Heart left ventricle (tissue), 16 donors: ENCODE measurements at places on chromosomes 4 and X. TPM values are rescaled to one million over a fixed set of nuclear protein-coding genes. Genes with fewer than 3 reads are reported as not detected.

Gene PCSK1N
- not detected for total RNA-seq

Gene NSUN7
- total RNA-seq = 0.07 TPM

Gene CT45A3
- not detected for total RNA-seq

Gene HPSE
- total RNA-seq = 6.2 TPM

Gene FAM133A
- total RNA-seq = 0.89 TPM

Gene PASD1
- not detected for total RNA-seq

Gene VEGFD
- 1.6 TPM for total RNA-seq

Gene HNRNPD
- total RNA-seq = 113 TPM

Gene INTU
- 2.4 TPM for total RNA-seq

DNA sequence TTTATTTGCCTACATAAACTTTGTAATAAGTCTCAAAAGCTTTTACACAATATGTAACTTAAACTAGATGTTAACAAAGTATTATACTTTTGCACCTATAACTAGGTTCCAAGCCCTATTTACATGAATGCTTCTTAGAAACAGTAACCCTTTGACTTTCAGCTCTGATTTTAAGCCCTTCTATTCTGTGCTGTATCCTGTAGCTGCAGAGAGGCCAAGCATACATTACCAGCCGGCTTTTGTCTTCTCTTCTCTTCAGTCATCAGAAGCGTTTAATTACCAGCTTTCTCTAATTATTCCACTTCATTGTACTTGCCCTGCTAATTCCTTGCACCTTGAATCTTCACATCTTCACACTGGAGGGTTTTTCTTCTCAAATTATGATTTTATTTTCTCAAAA is 403.1 kb downstream of the PDGFC start:
- no peaks in the 10 kb centered on the region for H3K4me1 ChIP-seq
- H3K27ac ChIP-seq = no peak overlapping the region
- no peaks in the 10 kb centered on the region for H3K36me3 ChIP-seq
- no peak overlapping the region for H3K4me3 ChIP-seq

- H3K4me3 ChIP-seq = no peak overlapping the region
- H3K27ac ChIP-seq = no peak overlapping the region
- no peaks in the 10 kb centered on the region for H3K36me3 ChIP-seq
- no peaks in the 10 kb centered on the region for H3K27me3 ChIP-seq
- H3K4me1 ChIP-seq = no peaks in the 10 kb centered on the region
These were observed 238.7 kb upstream of the TET2 start for GRCh38 chr4:104907991-104908390.

- no peak overlapping the region for H3K27ac ChIP-seq
- no peak for DNase-seq
- H3K4me1 ChIP-seq = no peaks in the 10 kb centered on the region
- H3K36me3 ChIP-seq = no peaks in the 10 kb centered on the region
- no peak overlapping the region for H3K4me3 ChIP-seq
These were observed 13.2 kb downstream of the HS3ST1 start for GRCh38 chr4:11415409-11416070.

- no peak overlapping the region for H3K27ac ChIP-seq
- H3K27me3 ChIP-seq = no peaks in the 10 kb centered on the region
- no peak overlapping the region for H3K4me3 ChIP-seq
- no peak for DNase-seq
- H3K36me3 ChIP-seq = no peaks in the 10 kb centered on the region
These were observed 49.5 kb downstream of the DCLK2 start for GRCh38 chr4:150127757-150128156.

GRCh38 chr4:21366312-21366711 is 582.3 kb downstream of the KCNIP4 start:
- H3K36me3 ChIP-seq = no peaks in the 10 kb centered on the region
- H3K4me1 ChIP-seq = no peaks in the 10 kb centered on the region
- DNase-seq = no peak
- no peaks in the 10 kb centered on the region for H3K27me3 ChIP-seq
- H3K27ac ChIP-seq = no peak overlapping the region

- no peaks in the 10 kb centered on the region for H3K4me1 ChIP-seq
- no peaks in the 10 kb centered on the region for H3K27me3 ChIP-seq
- H3K27ac ChIP-seq = no peak overlapping the region
- no peaks in the 10 kb centered on the region for H3K36me3 ChIP-seq
- no peak overlapping the region for H3K4me3 ChIP-seq
- DNase-seq = no peak
These were observed 79.2 kb downstream of the GRIA3 start for GRCh38 chrX:123263270-123263669.

- H3K4me1 ChIP-seq = no peaks in the 10 kb centered on the region
- no peak for DNase-seq
- no peaks in the 10 kb centered on the region for H3K27me3 ChIP-seq
- no peak overlapping the region for H3K4me3 ChIP-seq
These were observed 1.0 kb downstream of the GABRA3 start for GRCh38 chrX:152450076-152450475.

DNA sequence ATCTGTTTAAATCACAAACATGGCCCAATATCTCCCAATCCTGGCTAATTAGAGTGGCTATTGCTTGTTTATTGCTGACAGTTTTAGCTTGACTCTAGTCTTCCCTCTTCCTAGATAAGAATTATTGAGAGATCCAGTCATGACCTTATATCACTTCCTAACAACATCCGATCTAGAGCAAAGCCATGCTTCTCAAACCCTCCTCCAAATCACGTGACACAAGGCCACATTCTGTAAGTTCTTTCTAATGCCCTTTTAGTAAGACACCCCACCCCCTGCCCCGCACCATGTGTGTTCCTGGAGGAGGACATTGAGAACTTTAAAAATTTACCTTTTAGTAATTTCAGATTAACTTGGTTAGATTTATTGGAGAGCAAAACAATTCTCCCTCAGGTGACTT is 40.6 kb upstream of the RASSF6 start:
- no peak overlapping the region for H3K27ac ChIP-seq
- DNase-seq = no peak
- no peaks in the 10 kb centered on the region for H3K36me3 ChIP-seq

- DNase-seq = no peak
- no peak overlapping the region for H3K4me3 ChIP-seq
- no peaks in the 10 kb centered on the region for H3K27me3 ChIP-seq
- H3K36me3 ChIP-seq = no peaks in the 10 kb centered on the region
- no peak overlapping the region for H3K27ac ChIP-seq
These were observed 53.6 kb downstream of the EVC2 start for GRCh38 chr4:5654791-5655190.

DNA sequence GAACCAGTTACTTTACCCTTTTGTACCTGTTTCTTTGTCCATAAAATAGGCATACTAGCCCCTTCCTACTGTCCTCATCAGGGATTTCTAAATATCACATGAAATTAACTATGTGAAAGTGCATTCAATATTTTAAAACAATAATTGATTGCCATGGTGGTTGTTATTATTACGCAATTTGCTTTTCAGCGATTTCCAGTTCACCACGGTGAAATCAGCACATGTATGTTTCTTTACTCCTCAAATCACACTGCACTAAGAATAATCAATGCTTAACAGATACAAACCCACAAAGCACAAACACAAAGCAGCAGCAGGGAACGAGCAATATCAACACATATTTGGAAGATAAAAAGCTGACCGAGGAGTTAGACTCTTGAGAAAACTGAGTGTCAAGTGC is 371.3 kb upstream of the NOCT start:
- no peak for DNase-seq
- H3K27ac ChIP-seq = no peak overlapping the region
- no peaks in the 10 kb centered on the region for H3K36me3 ChIP-seq
